ENCODE measurements at places on chromosomes 1 and 21.

DNA sequence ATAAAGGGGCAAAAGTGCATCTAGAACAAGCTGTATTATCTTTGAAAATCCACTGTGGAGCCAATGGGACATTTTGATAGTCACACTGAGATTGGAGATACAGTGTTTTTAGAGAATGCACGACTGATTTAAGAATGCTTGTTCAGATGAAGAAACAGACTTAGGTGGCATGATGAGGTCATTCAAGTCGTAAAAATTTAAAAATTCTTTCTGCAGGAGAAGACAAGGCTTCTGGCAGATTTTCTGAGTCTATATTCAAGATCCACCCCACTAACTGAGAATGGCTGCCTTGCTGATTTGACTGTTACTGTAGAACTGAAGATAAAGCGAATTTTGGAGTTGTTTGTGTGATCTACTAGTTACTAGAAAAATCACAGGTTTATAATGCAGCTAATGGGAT lies 310.6 kb downstream of the LRRC7 start:
- no peak for DNase-seq

GRCh38 chr1:189356206-189356605 lies 1121.5 kb downstream of the BRINP3 start:
- no peak for DNase-seq

- no peak for DNase-seq
Observed at GRCh38 chr1:161274874-161275273, 16.3 kb downstream of the PCP4L1 start.

DNA sequence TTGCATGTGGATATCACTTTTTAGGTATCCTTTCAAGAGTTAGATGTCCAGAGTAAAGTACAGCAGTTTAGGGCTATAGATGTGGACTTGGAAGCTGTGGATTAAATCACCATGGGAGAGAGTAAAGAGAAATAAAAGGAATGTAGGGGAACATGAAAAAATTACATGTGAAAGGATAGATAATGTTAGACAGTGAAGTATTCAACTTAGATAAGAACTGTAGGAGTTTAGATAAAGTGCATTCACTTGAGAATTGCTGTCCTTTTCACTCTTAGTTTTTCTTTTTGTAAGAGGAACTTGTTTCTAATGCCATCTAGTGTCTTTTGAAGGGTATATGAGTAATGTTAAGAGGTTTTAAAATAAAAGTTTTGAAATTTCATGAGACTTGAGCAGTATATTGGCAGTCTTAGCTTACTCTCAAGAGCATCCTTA lies 40.1 kb downstream of the MAST2 start:
- DNase-seq = no peak

GRCh38 chr1:12170263-12170671 lies 3.5 kb downstream of the TNFRSF1B start:
- DNase-seq = no peak

Data from CD4-positive, alpha-beta T cell treated with Interleukin-12 subunit alpha and Interleukin-12 subunit beta, for 1 hour (primary cell).